ENCODE measurements at places on chromosomes 7 and 10.

DNA sequence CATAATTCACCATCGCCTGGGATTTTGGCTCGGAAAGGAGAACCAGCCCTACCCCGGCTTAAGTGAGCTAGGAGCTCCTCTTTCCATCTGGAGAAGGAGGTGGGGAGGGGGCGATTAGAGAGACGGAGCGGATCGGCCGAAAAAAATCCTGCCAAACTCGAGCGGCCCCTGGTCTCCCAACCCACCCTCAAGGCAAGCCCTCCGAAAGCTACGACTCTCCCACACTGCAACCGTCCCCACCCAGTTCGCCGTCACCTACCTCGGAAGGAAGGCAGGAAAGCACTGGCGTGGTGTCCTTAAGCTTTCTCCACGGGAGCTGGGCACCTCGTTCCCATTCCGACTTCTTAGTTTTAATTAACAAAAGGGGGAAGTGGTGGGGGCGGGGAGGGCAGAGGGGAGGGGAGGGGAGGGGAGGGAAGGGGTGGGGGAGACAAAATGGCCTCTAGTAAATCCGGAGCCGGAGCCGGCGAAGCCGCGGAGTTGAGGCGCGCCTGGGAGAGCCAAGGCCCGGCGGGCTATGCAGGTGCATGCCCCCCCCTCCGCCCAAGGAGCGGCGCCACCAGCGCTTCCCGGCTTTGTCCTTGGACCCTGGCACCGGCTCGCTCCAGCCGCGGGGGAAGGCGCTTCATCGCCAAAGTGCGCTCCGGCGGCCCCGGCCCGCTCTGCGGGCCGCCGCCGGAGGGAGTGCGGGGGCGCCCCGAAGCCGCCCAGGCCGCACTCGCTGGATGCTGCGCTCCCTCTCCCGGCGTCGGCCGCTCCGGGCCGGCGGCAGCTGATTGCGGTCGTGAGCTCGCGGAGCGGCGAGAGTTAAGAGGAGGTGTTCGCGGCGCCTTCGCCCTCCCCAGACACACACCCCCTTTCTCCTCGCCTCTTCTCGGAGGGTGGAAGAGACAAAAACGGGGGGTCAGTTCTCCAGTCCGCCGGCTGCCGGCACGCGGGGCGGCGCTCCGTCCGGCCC is at the start of gene LRRC4:
LRRC4 (minus strand) TSS at position 784 of the 958 bp plus-strand sequence. CDS start 797 bp downstream, outside the sequence.
- peaks cover 9% of the 10 kb centered on the region for H3K36me3 ChIP-seq
- H3K27me3 ChIP-seq, result no peaks in the 10 kb centered on the region
- peak within 1 kb of the TSS; percentile 64 for H3K27ac ChIP-seq
- peak; percentile 26 for DNase-seq

GRCh38 chr10:93288679-93289634 is 193.2 kb downstream of the MYOF start:
- H3K27me3 ChIP-seq, result no peaks in the 10 kb centered on the region
- H3K4me3 ChIP-seq, result no peak overlapping the region
- peak; percentile 61 for DNase-seq
- H3K36me3 ChIP-seq, result no peaks in the 10 kb centered on the region
- no peaks in the 10 kb centered on the region for H3K4me1 ChIP-seq

GRCh38 chr10:95241533-95241932 is 47.5 kb downstream of the ACSM6 start:
- no peaks in the 10 kb centered on the region for H3K4me1 ChIP-seq
- H3K36me3 ChIP-seq, result peaks cover 37% of the 10 kb centered on the region
- DNase-seq, result no peak
- no peak overlapping the region for H3K4me3 ChIP-seq

GRCh38 chr10:133225707-133226191 is 4.3 kb upstream of the UTF1 start:
- H3K27me3 ChIP-seq, result peaks cover 77% of the 10 kb centered on the region
- H3K36me3 ChIP-seq, result no peaks in the 10 kb centered on the region
- no peak overlapping the region for H3K27ac ChIP-seq
- DNase-seq, result no peak

DNA sequence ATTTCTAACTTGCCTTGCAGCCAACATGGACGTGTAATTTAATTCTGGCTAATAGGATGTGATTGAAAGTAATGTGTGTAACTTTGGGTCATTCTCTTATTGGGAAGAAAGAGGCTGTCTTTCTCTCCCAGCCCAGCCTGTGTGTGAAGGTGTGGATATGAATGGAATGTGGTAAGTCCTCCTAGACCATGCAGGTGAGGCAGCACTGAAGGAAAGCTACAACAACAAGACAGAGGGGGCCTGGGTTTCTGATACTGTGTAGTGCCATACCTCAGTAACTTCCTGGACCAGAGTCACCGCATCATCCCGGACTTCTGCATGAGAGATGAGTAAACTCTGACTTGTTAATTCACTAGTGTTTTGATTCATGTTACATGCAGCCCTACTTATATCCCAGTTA is 237.0 kb downstream of the EXOC4 start:
- H3K27me3 ChIP-seq, result no peaks in the 10 kb centered on the region
- no peaks in the 10 kb centered on the region for H3K36me3 ChIP-seq
- no peaks in the 10 kb centered on the region for H3K4me1 ChIP-seq
- no peak overlapping the region for H3K27ac ChIP-seq
- DNase-seq, result no peak
- no peak overlapping the region for H3K4me3 ChIP-seq

- no peak overlapping the region for H3K4me3 ChIP-seq
- H3K4me1 ChIP-seq, result no peaks in the 10 kb centered on the region
- no peak overlapping the region for H3K27ac ChIP-seq
Measured at GRCh38 chr7:3154317-3154716, 110.7 kb upstream of the CARD11 start.

Measured in heart right ventricle (tissue), 16 donors.